ENCODE measurements at places on chromosomes 7 and 10.

- no peak for DNase-seq
These were observed 270.9 kb downstream of the RELN start for GRCh38 chr7:103718482-103719061.

- DNase-seq = no peak
These were observed 26.7 kb upstream of the ZNF800 start for GRCh38 chr7:127419196-127419595.

DNA sequence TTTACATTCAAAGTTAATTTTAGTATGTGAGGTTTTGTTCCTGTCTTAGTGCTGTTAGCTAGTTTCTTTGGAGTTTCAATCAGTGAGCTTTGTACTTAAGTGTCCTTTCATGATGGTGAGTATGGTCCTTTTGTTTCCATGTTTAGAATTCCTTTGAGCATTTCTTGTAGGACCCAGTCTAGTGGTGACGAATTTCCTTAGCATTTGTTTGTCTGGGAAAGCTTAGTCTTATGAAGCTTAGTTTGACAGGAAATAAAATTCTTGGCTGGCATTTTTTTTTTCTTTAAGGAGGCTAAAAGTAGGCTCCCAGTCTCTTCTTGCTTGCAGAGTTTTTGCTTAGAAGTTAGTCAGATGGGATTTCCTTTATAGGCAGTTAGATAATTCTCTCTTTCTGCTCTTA lies 209.2 kb upstream of the SEMA3C start:
- DNase-seq = no peak

DNA sequence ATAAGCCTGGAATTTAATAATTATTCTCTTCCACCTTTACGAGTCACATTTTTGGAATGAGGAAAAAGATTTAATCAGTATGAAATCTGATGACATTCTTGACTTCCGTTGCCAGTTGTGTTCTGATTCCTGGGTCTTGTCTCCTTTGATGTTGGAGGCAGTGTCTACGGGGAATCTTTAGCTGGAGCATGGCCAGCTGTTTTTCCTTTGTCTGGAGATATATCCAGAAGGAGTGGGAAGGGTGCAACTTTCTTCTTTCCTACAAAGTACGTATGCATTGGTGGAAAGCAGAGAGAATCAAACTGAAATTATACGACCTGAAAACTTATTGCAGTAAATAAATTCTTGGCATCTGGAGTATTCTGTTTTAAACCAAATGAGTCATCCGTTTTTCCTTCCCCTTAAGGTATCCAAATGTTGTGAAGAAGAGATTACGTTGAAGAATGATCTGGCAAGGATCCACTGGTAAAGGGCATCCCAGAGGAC lies 6.9 kb upstream of the GNG11 start:
- DNase-seq = no peak

- no peak for DNase-seq
These were observed 11.7 kb upstream of the CCDC172 start for GRCh38 chr10:116312548-116312947.

GRCh38 chr10:33453081-33454025 lies 118.9 kb upstream of the NRP1 start:
- DNase-seq = no peak

DNA sequence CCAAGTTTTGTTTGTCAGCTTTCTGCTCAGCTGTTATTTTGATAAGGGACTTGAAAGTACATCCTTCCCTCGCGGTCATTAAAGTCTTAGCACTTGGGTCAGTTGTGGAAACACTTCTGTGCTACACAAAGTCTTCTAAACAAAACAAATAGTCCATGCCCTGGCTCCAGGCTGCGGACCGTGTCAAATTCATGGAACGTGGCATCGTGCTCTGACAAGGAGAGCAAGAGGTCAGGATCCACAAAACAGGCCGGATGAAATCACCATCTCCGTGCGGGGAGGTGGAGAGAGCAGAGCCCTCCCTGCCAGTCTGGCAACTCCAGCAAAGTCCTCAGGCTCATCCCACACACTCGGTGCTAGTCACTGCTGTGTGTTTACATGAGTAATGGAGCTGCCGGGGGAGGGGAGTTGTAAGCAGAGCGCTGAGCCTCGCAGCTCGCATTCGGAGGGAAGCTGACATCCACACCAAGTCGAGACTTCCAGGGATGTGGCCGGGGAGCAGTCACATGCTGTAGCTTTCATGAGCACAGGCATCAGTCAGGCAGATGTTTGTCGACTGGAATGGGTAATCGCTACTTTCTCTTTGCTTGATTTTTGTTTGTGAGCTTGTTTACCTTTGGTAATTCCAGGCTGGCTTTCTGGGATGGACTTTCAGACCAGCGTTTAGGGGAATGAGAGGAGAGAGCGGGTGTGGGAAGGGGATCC lies 147.6 kb downstream of the ARID5B start:
- DNase-seq = peak; percentile 84

- DNase-seq = no peak
These were observed 36.3 kb upstream of the NOBOX start for GRCh38 chr7:144439717-144440205.

DNA sequence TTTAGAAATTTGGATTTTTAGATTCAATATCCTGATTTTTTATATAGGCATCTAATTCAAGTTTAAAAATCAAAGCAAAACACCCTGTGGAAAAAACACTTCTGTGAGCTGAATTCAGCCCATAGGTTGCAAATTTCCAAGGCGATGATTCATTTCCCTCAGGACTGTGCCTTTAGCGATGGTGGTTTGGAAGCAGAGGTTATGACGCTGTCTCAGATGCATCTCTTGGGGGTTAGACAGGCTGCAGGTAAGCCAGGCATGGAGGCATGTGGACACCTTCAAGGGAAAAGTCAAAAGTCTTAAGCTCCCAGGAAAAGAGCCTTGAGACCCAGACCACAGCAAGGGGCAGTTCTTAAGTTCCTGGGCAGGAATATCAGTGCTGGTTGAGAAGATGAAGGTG lies 9.5 kb upstream of the FRA10AC1 start:
- DNase-seq = no peak

DNA sequence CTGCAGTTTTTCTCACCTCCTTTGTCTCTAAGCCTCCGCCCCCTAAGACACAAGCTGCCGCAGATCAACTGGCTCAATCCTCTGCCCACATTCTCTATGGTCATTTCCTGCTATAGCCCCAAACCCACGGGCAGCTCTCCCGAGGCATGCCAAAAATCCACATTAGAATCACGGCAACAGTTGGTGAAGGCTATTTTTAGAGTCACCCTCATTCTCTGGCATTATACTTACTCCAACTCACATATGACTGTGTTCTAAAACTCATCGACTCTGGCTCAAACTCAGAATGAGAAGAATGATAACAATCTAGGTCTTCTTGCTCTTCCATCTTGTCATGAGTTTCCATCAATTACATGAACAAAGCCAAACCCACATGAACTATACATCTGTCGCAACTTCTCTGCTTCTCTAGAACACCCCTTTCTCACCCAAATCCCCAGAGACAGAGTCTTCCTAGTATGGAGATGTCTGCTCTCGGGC lies 10.9 kb upstream of the KIAA1549 start:
- no peak for DNase-seq

GRCh38 chr7:92631067-92631849 lies 41.1 kb upstream of the FAM133B start:
- DNase-seq = no peak

GRCh38 chr7:101432316-101432715 lies 69.6 kb downstream of the COL26A1 start:
- no peak for DNase-seq

DNA sequence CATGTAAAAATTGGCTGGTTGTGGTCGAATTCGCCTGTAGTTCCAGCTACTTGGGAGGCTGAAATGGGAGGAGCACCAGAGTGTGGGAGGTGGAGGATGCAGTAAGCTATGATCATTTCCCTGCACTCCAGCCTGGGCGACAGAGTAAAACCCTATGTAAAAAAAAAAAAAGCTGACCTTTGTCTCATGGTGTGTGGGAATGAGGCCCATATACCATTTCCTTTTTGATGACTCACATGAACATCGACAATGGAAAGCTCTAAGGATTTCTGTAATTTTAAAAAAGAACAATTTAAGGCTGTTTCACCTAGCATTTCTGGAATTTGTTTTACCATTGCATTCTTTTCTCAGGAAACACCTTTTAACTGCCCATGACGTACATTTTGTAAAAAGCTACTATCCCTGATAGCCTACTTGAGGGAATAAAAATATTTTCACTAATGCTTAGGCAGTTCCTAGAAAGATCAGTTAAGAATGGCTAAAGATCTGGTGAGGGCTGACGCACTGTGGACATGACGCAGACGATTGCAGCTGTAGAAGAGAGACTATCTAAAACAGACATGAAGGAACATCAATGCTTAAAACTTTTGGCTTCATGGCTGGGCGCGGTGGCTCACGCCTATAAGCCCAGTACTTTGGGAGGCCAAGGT lies 400.6 kb upstream of the IGFBP3 start:
- DNase-seq = no peak

DNA sequence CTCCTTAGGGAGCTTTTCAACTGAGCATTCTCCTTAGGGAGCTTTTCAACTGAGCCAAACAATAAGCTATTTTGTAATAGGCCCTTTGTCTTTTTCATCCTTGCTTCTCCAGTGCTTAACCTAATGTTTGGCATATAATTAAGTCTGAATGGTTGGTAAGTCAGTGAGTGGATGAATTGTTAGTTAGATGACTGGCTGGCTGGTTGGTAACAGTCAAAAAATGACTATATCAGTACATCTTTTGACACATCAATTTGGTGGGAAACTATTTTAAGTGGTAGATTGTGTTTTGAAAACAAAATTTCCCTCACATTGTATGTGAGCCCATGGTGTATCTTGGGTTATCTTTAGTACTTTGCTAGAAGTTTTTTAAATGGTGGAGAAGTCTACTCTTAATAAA lies 16.4 kb downstream of the ING3 start:
- DNase-seq = no peak

- DNase-seq = no peak
These were observed 141.3 kb upstream of the TNRC18 start for GRCh38 chr7:5564894-5565293.

DNA sequence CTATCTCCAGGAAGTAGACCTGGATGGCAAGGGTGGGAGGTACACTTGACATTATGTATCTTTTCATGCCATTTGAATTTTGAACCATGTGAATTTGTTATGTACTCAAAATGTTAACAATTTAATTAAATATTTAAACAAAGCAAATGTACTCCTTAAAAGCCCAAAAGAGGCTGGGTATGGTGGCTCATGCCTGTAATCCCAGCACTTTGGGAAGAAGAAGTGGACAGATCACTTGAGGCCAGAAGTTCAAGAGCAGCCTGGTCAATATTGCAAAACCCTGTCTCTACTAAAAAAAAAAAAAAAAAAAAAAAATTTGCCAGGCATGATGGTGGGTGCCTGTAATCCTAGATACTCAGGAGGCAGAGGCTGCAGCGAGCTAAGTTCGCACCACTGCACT lies 136.9 kb upstream of the ASAH2 start:
- DNase-seq = no peak

GRCh38 chr7:101747053-101747878 lies 70.2 kb upstream of the CUX1 start:
- no peak for DNase-seq

DNA sequence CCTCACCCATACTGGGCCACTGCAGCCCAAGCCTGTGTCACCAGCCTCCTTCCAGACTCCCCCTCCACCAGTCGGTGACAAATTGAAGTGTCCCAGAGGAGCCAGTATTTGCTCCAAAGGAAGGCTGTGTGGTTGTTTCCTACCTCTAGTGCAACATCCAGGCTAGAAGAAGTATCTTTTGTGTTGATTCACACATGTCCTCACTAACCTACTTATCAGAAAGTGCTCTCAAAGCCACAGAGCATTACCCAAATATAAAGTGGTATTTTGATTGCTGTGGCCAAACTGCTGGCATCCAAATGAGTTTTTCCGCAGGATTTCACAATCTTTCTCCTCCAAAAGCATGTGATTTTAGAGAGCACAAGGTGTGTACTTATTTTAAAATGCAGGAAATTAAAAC lies 134.8 kb downstream of the CUL2 start:
- no peak for DNase-seq
